ENCODE measurements at places on chromosomes 3 and 15.

GRCh38 chr3:48970586-48970985 is 19.5 kb upstream of the P4HTM start:
- DNase-seq = no peak

GRCh38 chr3:171824116-171824515 is 13.8 kb upstream of the PLD1 start:
- no peak for DNase-seq

DNA sequence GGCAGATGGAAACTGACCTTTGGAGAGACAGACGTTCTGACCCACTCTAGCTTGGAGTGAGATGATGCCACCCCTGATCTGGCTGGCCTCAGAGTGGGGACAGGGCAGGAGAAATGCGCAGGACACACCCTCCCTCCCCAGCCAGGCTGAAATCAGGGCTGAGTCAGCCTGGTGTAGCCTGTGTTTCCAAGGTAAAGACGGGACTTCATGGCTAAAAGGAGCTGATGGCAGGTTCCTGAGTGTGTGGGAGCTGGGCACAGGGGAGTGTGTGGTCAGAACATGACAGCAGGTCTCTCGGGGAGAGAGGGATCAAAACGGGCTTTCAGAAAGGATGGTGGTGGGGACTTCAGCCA is 14.6 kb upstream of the POLG start:
- DNase-seq = no peak

DNA sequence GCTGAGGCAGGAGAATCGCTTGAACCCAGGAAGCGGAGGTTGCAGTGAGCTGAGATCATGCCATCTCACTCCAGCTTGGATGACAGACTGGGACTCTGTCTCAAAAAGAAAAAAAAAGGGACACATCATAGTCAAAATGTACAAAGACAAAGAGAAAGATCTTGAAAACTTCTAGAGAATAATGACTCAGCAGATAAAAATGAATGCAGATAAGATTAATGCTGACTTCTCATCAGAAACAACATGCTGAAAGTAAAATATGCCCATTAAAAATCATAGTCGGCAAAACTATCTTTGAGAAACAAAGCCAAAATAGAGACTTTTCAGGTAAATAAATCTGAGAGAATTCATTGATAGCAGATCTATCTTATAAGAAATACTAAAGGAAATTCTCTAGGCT is 271.1 kb upstream of the GPR149 start:
- DNase-seq = no peak

All from NCI-H2227 treated with DMSO at 0.1 percent for 48 hours (cell line).